ENCODE measurements at places on chromosomes 6 and 20.

GRCh38 chr6:36695414-36695813 lies 2.2 kb upstream of the RAB44 start:
- DNase-seq: no peak

GRCh38 chr20:25196786-25197120 lies 1.2 kb downstream of the ENTPD6 start:
- peak; percentile 5 for DNase-seq

GRCh38 chr6:6331393-6331792 lies 10.9 kb upstream of the F13A1 start:
- DNase-seq: no peak

- no peak for DNase-seq
Measured at GRCh38 chr20:24493661-24494459, 24.4 kb downstream of the SYNDIG1 start.

DNA sequence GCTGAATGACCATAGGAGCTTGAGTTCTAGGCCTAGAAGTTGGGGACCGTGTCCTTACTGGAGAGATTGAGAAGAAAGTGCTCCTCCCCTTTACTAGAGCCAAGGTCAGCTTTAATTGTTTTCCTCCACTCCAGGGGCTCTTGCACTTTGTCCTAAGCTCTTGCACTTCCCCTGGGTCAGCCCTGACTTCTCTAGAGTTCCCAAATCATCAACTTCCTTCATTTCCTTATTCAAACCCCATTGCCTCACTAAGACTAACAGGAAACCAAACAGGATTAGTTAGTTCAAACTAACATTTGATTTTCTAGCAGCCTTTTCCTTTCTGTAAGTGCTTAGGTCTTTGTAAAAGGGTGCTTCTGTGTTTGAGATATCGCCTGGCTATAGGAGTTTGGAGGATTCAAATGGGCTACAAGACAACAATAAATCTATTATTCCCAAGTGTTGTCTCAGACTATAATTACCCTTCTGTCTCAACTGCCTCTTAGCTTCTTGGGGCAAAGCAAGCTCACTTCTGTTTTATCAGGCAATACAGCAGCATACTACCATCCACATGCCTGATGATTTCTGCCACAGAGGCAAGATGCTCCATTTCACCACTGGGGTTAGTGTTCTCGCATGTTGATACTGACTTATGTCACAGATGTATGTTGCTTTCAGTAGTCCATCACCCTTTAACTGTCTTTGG lies 12.8 kb upstream of the DTNBP1 start:
- no peak for DNase-seq
